ENCODE measurements at places on chromosomes 6 and 20.
A peak's percentile ranks its signal among the peaks of the same experiment; 100 is the strongest.

- DNase-seq: no peak
Measured at GRCh38 chr20:16860914-16861313, 112.8 kb downstream of the OTOR start.

GRCh38 chr6:84575264-84575663, 189.1 kb downstream of the TBX18 start:
- DNase-seq: no peak

GRCh38 chr6:36285797-36286196, 15.9 kb downstream of the PNPLA1 start:
- DNase-seq: no peak

DNA sequence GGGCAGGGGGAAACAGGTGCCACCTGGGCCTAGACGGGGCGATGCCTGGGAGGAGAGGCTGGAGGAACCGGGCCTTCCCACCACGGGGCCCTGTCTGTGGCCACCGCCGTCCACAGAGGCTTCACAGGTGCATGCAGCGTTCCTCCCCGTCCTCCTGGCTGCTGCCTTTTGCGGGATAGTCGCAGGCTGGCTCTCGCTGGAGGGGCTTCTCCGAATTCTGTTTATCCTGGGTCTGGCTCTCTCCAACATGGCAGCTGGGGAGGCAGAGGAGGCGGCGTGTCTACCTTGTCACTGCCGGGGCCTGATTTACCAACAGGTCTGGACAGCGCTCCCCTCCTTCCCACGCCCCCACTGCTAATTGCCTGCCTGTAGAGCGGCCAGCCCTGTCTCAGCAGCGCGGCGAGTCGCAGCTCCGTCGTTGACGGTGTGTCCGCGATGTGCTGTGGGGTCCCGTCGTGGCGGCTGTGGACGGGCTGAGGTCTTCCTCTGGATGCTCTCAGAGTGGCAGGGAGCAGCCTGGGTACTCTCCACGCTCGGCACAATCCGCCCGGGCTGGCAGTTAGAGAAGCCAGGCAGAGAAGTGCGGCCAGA, 262.9 kb downstream of the TAF4 start:
- no peak for DNase-seq

DNA sequence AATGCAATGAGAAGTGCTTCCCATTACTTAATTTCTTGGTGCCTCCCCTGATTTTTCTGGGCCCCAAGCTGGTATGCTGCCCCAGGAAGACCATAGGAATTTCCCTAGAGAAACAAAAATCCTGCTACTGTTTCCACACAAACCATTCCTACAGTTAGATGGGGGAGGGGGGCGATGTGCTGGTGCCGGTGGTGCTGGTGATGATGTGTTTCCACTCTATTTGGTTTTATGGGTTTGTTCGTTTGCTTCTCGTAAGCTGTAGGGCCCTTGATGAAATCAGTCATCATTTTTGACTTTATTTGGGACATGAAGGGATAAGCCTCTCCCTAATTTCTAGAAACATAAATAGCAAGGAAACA, 105.1 kb downstream of the MKKS start:
- DNase-seq: no peak

- no peak for DNase-seq
Measured at GRCh38 chr6:116783852-116784251, 18.3 kb upstream of the FAM162B start.

DNA sequence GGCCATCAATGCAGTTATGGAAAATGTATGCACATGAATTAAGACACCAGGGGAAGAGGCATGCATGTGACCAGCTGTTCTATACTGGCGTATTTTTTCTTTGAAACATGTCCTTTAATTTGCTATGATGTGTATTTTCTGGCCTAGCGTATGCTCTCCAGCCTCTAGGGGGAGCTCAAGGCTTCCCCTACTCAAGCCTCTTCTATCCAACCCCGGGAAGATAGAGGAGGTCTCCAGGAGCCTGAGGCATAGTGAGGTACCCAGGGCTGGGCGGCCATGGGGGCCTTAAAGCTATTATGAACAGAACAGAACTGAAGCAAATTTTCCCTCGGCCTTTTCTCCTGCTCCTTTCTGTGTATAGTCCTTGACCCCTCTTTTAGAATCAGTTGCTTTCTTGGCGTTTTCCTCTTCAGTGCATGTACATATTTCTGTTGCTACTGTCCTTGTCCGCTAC, 528.9 kb downstream of the MAFB start:
- peak; percentile 62 for DNase-seq

- no peak for DNase-seq
Measured at GRCh38 chr6:40954446-40955177, 84.4 kb downstream of the UNC5CL start.

- no peak for DNase-seq
Measured at GRCh38 chr6:22332711-22333110, 35.9 kb upstream of the PRL start.

DNA sequence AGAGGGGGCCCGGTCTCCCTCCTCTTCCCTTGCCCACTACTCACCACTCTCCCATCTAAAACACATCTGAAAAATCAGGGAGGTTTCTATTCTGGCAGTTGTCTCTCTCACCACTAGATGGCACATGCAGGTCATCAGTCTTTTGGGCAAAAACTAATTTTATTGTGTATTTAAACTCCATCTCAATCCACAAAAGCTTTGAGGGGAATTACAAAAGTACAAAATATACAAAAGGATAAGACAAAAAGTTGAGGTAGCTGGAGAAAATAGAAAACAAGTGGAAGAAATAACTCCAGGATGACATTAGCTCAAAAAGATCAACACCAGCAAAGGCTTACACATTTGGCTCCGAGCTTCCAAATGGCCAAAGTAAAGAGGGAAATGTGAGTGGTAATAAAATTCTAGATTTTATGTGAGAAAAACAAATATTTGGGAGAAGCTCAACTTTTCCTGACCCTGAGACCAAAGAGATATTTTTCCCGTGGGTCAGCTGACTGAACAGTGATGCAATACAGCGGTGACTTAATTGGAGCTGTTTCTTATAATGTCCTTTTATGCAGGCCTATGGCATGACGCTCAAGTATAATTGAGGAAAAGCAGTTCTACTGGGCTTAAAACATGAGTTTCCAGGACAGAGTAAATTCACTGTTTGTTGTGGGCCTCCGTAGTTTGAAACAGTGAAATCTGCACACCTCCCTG, 79.8 kb upstream of the CHD6 start:
- DNase-seq: peak; percentile 13

DNA sequence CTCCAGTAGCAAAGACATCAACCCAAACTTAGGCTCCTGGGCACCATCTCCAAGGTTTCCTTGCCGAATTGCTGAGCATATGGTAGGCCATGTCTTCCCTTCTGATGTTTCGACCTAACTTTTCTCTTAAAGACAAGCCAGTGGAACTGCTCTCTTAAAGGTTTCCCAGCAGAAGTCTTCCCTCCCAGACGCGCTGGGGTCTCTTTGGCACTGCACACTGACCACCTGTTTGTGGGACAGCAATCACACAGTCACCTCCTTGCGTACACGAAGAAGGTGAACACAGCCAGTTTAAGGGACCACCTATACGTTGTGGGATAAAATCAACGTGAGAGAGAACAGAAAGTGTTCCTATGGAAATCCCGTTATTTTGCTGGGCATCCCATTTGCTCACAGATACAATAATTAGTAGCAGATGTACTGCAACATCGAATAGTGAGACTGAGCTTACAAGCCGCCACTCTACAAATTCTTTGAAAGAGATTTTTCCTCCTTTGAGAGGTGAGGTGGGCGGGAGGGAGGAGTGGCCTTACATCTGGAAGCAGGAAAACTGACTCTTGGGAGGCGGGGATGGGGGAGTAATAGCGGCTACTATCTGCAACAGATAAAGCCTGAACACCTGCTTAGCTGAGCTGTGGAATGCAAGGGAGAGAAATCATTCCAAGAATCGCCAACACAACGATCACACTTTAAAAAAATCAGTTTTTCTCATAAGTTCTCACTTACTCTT, 9.9 kb downstream of the GRIK2 start:
- peak; percentile 7 for DNase-seq

DNA sequence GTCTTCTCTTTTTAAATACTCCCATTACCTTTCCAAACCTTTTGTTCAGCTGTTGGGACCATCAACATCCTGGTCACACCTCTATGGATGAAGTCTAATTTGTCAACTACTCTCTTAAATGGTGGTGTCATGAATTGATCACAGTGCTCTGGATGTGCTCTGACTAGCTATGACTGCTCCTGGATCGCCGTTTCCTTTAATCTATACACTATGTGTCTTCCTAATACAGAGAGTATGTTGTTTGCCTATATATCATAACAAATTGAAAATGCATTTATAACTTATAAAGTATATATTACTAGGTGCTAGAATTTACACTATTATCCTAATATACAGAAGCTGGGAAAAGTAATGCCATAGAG, 357.5 kb downstream of the LAMA2 start:
- no peak for DNase-seq

DNA sequence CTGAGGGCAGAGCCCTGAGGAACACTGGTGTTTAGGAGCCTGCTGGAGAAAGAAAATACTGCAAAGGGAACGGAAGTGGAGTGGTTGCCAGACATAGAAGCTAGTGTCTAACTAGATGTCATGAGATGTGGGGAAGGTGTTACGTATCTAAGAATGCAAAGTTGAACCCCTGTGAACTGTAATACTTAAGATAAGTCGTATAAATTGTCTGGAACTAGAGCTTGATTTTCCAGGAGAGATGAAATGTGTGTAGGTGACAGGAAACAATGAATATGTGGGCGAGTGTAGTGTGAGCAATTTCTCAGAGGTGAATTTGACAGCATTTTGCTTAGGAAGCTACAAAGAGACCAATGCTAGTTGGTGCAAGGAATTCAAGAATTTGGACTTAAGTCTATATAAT, 27.9 kb downstream of the ESR1 start:
- DNase-seq: no peak

DNA sequence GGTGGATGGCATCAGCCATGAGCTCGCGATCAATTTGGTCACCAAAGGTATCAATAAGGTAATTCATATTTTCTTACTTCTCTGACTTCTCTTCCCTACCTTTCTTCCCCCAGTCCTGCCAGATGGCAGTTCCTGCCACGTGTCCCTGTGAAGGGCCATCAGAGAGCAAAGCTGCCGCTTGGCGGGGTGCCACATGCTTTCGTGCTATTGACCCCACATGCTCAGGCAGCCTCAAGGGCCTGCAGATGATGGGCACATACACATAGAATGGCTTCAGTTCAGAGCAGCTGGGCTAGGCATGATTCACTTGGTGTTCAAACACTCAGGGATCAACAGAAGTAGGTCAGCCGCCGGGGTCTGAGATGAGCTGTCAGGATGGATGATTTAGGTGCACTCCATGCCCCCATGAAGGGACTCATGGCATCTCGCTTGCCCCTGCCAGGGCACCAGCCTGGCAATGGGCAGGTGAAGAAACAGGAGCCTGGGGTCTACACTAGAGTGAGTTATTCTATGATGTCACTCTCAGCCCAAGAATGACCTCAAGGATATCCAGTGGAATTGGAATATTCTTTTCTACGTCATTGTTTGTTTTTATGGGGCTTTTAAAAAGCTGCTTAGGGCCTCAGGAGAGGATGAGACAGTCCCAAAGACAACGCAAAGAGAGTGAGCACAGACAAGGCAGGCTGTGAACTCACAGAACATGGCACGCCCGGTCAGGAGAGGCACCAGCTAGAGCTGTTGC, 25.5 kb downstream of the BANF2 start:
- no peak for DNase-seq

DNA sequence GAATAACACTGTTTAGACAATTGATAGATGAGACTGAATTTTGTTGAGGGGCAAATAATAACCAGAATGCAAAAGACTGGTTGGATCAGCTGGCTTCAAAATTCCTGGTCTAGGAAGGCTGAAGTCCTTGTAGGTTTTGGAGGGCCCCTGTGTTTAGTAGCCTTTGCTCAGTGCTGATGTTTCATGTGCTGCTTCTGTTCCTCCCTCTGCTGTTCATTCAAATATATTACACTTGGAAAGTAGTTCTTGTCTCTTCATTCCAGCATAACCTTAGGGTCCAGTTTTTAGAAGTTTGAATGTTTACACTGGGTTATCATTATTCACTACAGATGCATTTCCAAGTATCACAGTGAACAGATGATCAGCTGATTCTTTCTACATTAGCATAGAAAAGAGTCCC, 72.5 kb downstream of the FLRT3 start:
- no peak for DNase-seq

DNA sequence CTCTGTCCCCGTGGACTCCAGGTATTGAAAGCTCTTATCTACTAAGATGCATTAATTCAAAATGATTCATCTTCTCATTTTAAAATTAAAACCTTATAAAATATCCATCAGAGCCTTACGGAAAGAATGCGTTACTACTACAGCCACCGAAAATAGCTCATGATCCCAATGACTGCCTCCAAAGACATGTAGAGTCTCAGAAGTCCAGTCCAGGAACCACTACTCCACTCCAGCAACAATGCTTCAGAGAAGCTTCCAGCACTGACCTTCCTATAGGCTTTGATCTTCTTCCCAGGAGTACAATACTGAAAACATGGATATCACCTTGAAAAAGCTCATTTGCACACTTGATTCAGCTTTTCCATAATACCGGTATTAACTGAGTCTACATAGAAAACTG, 94.3 kb downstream of the CHD6 start:
- no peak for DNase-seq

- no peak for DNase-seq
Measured at GRCh38 chr6:31049518-31049917, 39.2 kb downstream of the MUC22 start.

GRCh38 chr6:144816936-144817335, 531.8 kb downstream of the UTRN start:
- DNase-seq: no peak

- DNase-seq: no peak
Measured at GRCh38 chr6:157096522-157096921, 226.8 kb downstream of the TMEM242 start.

GRCh38 chr20:41248368-41249024, 69.0 kb downstream of the ZHX3 start:
- DNase-seq: no peak

DNA sequence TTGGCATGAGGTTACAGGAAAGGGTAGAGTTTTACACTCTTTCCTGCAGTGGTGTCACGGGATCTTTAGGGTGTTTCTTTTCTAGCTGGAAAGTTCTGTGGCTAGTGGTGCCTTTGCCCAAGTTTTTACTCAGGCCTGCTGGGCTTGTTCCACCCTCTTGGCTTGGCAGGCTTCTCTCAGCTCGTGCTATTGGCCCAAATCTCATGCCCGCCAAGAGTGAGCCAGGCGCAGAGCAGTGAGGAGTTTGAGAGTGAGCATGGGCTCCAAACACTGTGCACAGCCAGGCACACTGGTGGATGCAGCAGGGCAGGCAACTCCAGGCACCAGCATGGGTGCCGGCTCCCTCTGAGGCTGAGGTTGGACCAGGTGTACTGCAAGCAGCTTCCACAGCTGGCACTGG, 206.5 kb downstream of the SAMD5 start:
- no peak for DNase-seq

DNA sequence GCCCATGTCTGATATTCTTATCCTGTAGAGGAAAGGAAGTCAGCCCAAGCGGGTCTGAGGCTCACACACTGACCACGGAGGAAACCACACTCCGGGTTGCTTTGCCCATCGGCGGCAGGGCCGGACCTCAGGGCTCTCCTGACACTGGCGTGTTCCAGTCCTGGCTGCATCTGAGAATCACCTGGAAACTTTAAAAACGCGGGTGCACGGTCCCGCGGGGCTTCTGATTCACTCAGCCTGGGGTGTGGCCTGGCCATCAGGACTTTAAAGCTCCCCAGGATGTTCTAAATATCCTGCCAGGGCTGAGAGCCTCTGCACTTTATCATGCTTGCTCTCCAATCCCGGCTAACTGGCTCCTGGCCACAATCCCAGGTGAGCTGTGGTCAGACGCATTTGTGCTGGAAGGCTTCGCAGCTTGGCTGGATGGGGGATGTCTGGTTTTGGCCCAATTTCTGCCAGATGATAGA, 47.7 kb upstream of the DACT2 start:
- DNase-seq: no peak

Measured in endothelial cell (in vitro differentiated cells).